ENCODE measurements at places on chromosomes 5 and 9. TPM values are rescaled to one million over a fixed set of nuclear protein-coding genes. Genes with fewer than 3 reads are reported as not detected.

DNA sequence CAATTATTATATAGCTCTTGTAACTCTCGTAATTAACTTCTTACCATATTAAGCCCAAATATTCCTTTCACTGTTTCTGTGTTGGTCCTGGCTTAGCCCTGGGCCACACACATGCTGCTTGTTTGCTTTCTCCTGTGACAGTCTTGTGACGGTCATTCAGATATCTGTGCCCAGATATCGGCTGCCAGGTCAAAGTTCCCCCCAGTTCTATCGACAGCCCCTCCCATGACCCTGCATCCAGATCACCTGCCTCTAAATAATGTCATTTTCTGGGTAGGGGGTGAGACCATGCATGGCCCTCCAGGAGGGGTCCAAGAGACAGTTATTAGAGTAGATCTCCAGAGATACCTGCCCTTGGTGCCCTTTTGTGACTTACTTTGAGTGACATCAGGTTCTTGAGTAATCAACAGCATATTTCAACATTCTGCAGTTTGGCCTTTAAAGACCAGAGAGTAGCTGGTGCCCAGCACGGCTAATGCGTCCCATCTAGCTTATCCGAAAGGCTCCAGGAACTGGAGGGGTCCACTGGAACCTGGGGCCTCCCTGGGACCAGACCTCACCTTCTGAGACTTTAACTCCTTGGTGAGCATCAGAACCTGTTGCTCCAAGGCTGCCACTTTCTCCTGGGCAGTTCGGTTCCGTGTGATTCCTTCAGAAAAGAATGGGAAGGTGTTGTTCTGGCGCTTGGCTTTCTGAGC is 26.9 kb downstream of the TBC1D2 start:
- DNase-seq, result no peak
- H3K27ac ChIP-seq, result no peak overlapping the region
- H3K4me3 ChIP-seq, result no peak overlapping the region
- H3K4me1 ChIP-seq, result no peaks in the 10 kb centered on the region
- peaks cover 3% of the 10 kb centered on the region for H3K36me3 ChIP-seq

TMEM174 gene
- not detected for total RNA-seq

- H3K27me3 ChIP-seq, result no peaks in the 10 kb centered on the region
- H3K36me3 ChIP-seq, result no peaks in the 10 kb centered on the region
- no peak overlapping the region for H3K4me3 ChIP-seq
- no peaks in the 10 kb centered on the region for H3K4me1 ChIP-seq
- H3K27ac ChIP-seq, result no peak overlapping the region
These were observed 94.4 kb downstream of the IZUMO3 start for GRCh38 chr9:24451346-24451745.

- H3K27ac ChIP-seq, result peak overlapping the region; percentile 66
- H3K4me1 ChIP-seq, result peaks cover 43% of the 10 kb centered on the region
- no peak for DNase-seq
- H3K4me3 ChIP-seq, result no peak overlapping the region
- no peaks in the 10 kb centered on the region for H3K27me3 ChIP-seq
These were observed 109.4 kb downstream of the CARTPT start for GRCh38 chr5:71828291-71829040.

TTC33 gene
- 22.5 TPM for total RNA-seq

PLAC8L1 gene
- total RNA-seq, result not detected

DNA sequence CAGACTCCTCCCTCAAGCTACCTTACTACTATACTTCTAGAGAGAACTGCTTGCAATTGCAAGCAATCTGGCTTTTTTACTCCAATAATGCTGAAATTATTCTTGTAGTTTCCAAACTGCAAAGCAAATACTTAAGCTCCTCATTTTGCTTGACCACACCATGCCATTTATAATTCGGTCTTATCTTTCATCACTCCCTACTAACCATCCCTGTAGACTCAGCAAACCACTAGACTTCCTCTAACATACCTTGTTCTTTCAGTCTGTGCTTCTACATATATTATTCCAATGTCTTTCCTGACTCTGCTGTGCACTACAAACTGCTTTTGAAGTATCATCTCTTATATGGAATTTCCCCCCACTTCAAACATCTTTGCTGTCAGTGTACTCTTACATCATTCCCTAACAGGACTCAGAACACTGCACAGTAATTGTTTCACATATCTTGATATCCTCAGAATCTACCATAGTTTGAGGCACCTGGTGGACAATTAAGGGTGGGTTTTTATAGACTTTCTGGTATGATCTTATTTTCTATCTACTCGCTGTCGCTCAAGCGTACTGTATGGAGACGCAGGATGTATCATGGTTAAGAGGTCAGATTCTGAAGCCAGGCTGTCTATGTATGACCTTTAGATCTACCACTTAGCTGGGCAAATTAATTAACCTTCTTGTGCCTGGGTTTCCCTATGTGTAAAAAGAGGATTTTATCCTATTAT is 2.8 kb downstream of the IL6ST start:
- DNase-seq, result no peak
- H3K36me3 ChIP-seq, result no peaks in the 10 kb centered on the region
- H3K27ac ChIP-seq, result no peak overlapping the region
- no peaks in the 10 kb centered on the region for H3K27me3 ChIP-seq

REEP2 gene
- total RNA-seq, result 8.9 TPM

NEUROG1 gene
- total RNA-seq, result not detected

TAF11L3 gene
- not detected for total RNA-seq

DNA sequence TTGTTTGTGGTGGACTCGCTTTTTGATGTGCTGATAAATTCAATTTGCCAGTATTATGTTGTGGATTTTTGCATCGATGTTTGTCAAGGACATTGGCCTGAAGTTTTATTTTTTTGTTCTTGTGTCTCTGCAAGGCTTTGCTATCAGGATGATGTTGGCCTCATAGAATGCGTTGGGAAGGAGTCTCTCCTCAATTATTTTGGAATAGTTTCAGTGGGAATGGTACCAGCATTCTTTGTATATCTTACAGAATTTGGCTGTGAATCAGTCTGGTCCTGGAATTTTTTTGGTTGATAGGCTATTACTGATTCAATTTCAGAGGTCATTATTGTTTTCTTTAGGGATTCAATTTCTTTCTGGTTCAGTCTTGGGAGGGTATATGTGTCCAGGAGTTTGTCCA is 141.4 kb upstream of the RGS7BP start:
- H3K27me3 ChIP-seq, result no peaks in the 10 kb centered on the region
- no peaks in the 10 kb centered on the region for H3K4me1 ChIP-seq
- no peaks in the 10 kb centered on the region for H3K36me3 ChIP-seq

DDX41 gene
- 53.7 TPM for total RNA-seq

ITGA2 gene
- total RNA-seq, result 7.2 TPM

DNA sequence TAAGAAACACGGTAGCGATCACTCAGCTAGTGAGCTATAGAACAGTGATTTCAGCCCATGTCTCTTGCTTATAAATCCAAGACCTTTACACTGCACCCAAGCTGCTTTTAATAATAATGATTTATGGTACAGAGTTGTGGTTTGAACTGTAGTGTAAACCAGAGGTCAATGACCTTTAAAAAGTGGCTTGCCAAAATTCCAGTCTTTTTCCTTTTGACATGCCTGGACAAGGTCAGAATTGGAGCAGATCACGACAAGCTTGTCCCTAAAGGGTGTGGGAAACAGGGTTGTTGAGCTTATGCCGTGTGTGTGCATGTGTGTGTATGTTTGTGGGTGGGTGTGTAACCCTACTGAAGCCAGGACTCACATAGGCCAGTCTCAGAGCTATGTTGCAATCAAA is 225.3 kb upstream of the CLINT1 start:
- H3K27ac ChIP-seq, result no peak overlapping the region
- H3K36me3 ChIP-seq, result no peaks in the 10 kb centered on the region
- no peaks in the 10 kb centered on the region for H3K27me3 ChIP-seq
- no peak for DNase-seq
- H3K4me3 ChIP-seq, result no peak overlapping the region
- H3K4me1 ChIP-seq, result no peaks in the 10 kb centered on the region

FASTKD3 gene
- total RNA-seq, result 13.1 TPM

DNA sequence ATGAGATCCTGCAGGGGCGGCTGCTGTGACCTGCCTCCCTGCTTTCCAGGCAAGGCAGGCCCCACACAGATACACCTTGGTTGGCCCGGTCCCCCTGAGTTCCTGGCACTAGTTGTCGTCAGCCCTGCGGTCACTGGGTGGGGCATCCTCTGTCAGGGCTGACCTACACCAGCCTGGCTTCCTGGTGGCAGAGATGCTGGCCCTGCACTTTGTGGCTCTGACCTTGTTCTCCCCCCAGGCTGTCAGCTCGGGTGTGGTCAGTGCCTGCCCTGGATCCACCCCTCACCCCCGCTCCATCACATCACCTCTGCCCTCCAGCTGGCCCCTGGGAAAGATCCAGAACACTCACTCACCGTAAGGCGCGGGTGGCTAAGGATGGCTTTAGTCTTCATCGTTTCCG is 74.1 kb downstream of the PHF2 start:
- no peak for DNase-seq
- H3K4me3 ChIP-seq, result no peak overlapping the region
- H3K4me1 ChIP-seq, result no peaks in the 10 kb centered on the region
- no peaks in the 10 kb centered on the region for H3K27me3 ChIP-seq

SVEP1 gene
- 32.0 TPM for total RNA-seq

GRCh38 chr5:125882061-125882460 is 541.1 kb upstream of the GRAMD2B start:
- no peaks in the 10 kb centered on the region for H3K36me3 ChIP-seq
- H3K4me3 ChIP-seq, result no peak overlapping the region
- no peaks in the 10 kb centered on the region for H3K4me1 ChIP-seq
- H3K27me3 ChIP-seq, result no peaks in the 10 kb centered on the region
- no peak overlapping the region for H3K27ac ChIP-seq
- no peak for DNase-seq

DNA sequence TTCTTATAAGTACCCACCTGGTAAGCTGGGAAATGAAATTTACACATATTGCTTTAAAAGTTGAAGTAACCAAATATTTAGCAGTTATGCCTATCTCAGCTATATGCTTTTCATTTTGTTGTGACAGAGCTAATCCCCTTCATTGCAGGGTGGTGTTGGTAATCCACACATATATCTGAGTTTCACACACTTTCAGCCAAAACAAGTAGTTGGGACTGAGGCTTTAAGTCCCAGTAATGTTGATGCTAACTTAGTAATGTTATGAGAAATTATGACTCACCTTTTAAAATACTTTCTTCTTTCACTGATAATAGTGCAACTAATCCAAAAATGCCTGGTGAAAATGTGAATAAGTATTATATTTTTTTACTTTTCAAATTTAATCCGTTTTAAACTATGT is 19.2 kb upstream of the RICTOR start:
- H3K4me3 ChIP-seq, result no peak overlapping the region
- H3K27ac ChIP-seq, result no peak overlapping the region
- H3K36me3 ChIP-seq, result no peaks in the 10 kb centered on the region
- H3K4me1 ChIP-seq, result peaks cover 2% of the 10 kb centered on the region
- H3K27me3 ChIP-seq, result no peaks in the 10 kb centered on the region
- DNase-seq, result no peak

- peaks cover 32% of the 10 kb centered on the region for H3K36me3 ChIP-seq
- H3K4me3 ChIP-seq, result peak overlapping the region; percentile 88
- H3K27me3 ChIP-seq, result no peaks in the 10 kb centered on the region
- DNase-seq, result no peak
- peak overlapping the region; percentile 73 for H3K27ac ChIP-seq
These were observed 2.4 kb downstream of the LTC4S start for GRCh38 chr5:179795863-179796833.

GRCh38 chr5:79035237-79035636 is 34.2 kb downstream of the DMGDH start:
- H3K27ac ChIP-seq, result no peak overlapping the region
- DNase-seq, result no peak
- no peaks in the 10 kb centered on the region for H3K36me3 ChIP-seq
- H3K4me3 ChIP-seq, result no peak overlapping the region
- H3K4me1 ChIP-seq, result no peaks in the 10 kb centered on the region
- no peaks in the 10 kb centered on the region for H3K27me3 ChIP-seq

IGFBPL1 gene
- 34.0 TPM for total RNA-seq

GRCh38 chr5:151682751-151683331 is 3.9 kb downstream of the SPARC start:
- H3K27ac ChIP-seq, result peak overlapping the region; percentile 95
- H3K4me3 ChIP-seq, result peak overlapping the region; percentile 90

GRCh38 chr9:16410601-16411280 is 459.7 kb downstream of the BNC2 start:
- no peak overlapping the region for H3K4me3 ChIP-seq
- DNase-seq, result no peak
- H3K27ac ChIP-seq, result no peak overlapping the region
- no peaks in the 10 kb centered on the region for H3K36me3 ChIP-seq
- H3K27me3 ChIP-seq, result no peaks in the 10 kb centered on the region
- H3K4me1 ChIP-seq, result no peaks in the 10 kb centered on the region

DNA sequence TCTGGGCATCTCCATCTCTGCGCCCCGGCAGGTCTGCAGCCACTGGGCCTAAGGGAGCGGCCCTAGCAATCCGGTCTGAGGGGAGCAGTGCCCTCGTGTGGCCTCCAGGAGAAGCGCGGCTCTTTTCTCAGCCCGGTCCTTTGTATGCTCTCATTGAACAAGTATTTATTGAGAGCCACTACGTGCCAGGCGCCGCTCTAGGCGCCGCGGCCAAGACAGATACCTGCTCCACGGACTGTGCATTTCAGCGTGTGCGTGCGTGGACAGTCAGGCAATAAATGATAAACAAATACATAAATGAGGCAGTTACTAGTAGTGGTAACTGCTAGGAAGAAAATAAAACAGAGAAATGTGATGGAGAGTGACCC is 2.3 kb upstream of the SLC4A9 start:
- no peaks in the 10 kb centered on the region for H3K27me3 ChIP-seq
- no peak overlapping the region for H3K27ac ChIP-seq
- H3K4me3 ChIP-seq, result peak overlapping the region; percentile 66
- H3K4me1 ChIP-seq, result peaks cover 5% of the 10 kb centered on the region
- peak; percentile 38 for DNase-seq
- H3K36me3 ChIP-seq, result no peaks in the 10 kb centered on the region

- no peaks in the 10 kb centered on the region for H3K36me3 ChIP-seq
- H3K4me3 ChIP-seq, result no peak overlapping the region
- H3K27me3 ChIP-seq, result no peaks in the 10 kb centered on the region
- H3K27ac ChIP-seq, result no peak overlapping the region
These were observed 26.7 kb upstream of the RICTOR start for GRCh38 chr5:39100851-39101396.

DNA sequence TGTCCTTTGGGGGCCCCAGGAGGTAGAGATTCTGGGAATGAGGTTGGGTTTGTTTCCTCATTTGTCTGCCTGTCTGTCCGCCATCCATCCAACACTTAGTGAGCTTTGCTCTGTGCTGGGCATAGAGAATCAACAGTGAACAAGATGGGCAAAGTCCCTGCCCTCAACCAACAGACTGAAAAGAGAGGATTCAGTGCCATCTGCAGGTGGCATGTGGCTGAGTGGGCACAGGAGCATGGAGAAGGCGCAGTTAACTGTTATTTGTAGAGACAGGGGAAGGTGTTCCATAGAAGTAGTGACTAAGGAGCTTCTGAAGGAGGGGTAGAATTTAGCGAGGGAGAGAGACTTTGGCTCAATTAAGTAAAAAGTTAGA is 23.1 kb downstream of the POLR1E start:
- no peaks in the 10 kb centered on the region for H3K36me3 ChIP-seq
- no peaks in the 10 kb centered on the region for H3K4me1 ChIP-seq
- DNase-seq, result no peak
- H3K4me3 ChIP-seq, result no peak overlapping the region
- H3K27ac ChIP-seq, result no peak overlapping the region

DNA sequence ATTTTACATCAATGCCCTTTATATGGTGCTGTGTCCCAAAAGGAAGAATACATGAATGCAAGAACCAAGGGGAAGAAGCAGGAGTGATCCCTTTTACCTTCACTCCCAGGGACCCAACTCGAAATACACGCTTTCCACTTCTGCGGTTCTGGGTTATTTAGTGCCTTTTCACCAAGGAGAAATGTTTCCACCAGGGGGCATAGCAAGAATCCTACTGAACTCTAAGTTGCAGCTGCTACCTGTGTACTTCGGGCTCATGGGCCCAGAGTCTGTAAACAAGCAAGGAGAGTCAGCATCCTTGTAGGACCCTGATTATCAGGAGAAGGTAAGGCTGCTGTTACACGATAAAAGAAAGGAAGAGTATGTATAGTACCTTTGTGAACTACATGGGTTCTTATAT is 45.7 kb downstream of the DPYSL3 start:
- H3K27ac ChIP-seq, result no peak overlapping the region
- no peaks in the 10 kb centered on the region for H3K4me1 ChIP-seq
- no peak for DNase-seq
- no peaks in the 10 kb centered on the region for H3K27me3 ChIP-seq
